Smooth muscle cell of bladder (primary cell): ENCODE measurements at places on chromosomes 6 and 20. TPM values are rescaled to one million over a fixed set of nuclear protein-coding genes. Genes with fewer than 3 reads are reported as not detected.

SAMD3 gene
- total RNA-seq: 4.1 and 11.8 TPM in 2 replicates

SLC35A1 gene
- 16.9 and 17.1 TPM in 2 replicates for total RNA-seq

KPNA5 gene
- 6.1 and 7.2 TPM in 2 replicates for total RNA-seq

VIP gene
- not detected in 2 replicates for total RNA-seq

ESR1 gene
- total RNA-seq: 0.71 and 0.92 TPM in 2 replicates

CLPSL1 gene
- not detected in 2 replicates for total RNA-seq

WFDC10B gene
- 0.14 TPM in 1 of 2 replicates, not detected in the other for total RNA-seq

ALDH8A1 gene
- total RNA-seq: 0.28 and 0.46 TPM in 2 replicates

CRISP2 gene
- not detected in 2 replicates for total RNA-seq

CD109 gene
- total RNA-seq: 18.6 and 19.4 TPM in 2 replicates

TGM2 gene
- 114 and 241 TPM in 2 replicates for total RNA-seq

FAM209B gene
- total RNA-seq: not detected in 2 replicates

B3GAT2 gene
- total RNA-seq: not detected in 2 replicates

HTR1E gene
- total RNA-seq: not detected in 2 replicates

HLA-DRB1 gene
- total RNA-seq: not detected in 2 replicates

GPLD1 gene
- 0.14 and 0.28 TPM in 2 replicates for total RNA-seq

LGSN gene
- total RNA-seq: under 0.01 TPM in 2 replicates

GHRH gene
- total RNA-seq: not detected in 2 replicates

TCF15 gene
- 0.09 TPM in 1 of 2 replicates, not detected in the other for total RNA-seq

NOTCH4 gene
- 0.85 and 1.2 TPM in 2 replicates for total RNA-seq

MYLIP gene
- total RNA-seq: 12.8 and 17.3 TPM in 2 replicates

OR2J3 gene
- total RNA-seq: not detected in 2 replicates

GSTA3 gene
- total RNA-seq: not detected in 2 replicates

ZSCAN23 gene
- total RNA-seq: 4.4 and 6.0 TPM in 2 replicates

NKAPL gene
- total RNA-seq: 1.8 and 2.0 TPM in 2 replicates

SNPH gene
- 10.4 and 11.8 TPM in 2 replicates for total RNA-seq

SLC16A10 gene
- not detected in 2 replicates for total RNA-seq

COX4I2 gene
- not detected in 2 replicates for total RNA-seq

C4B gene
- total RNA-seq: 5.5 and 9.3 TPM in 2 replicates

ERVFRD-1 gene
- total RNA-seq: not detected in 2 replicates

ADGRF1 gene
- total RNA-seq: not detected in 2 replicates

PNLDC1 gene
- total RNA-seq: 0.74 TPM in 1 of 2 replicates, not detected in the other

BHLHE23 gene
- not detected in 2 replicates for total RNA-seq

POM121L2 gene
- not detected in 2 replicates for total RNA-seq

CCN5 gene
- 1.1 and 5.0 TPM in 2 replicates for total RNA-seq

LINC00237 gene
- total RNA-seq: not detected in 2 replicates

PET117 gene
- 8.5 and 11.1 TPM in 2 replicates for total RNA-seq

HLA-G gene
- total RNA-seq: 0.14 and 0.37 TPM in 2 replicates

WFDC2 gene
- total RNA-seq: not detected in 2 replicates

SLC32A1 gene
- total RNA-seq: not detected in 2 replicates

B4GALT5 gene
- total RNA-seq: 22.5 and 35.0 TPM in 2 replicates

FAM83C gene
- total RNA-seq: not detected in 2 replicates

WFDC10A gene
- not detected in 2 replicates for total RNA-seq

TNXB gene
- 91.2 and 144 TPM in 2 replicates for total RNA-seq

TMC2 gene
- 0.18 TPM in 1 of 2 replicates, not detected in the other for total RNA-seq

SLC26A8 gene
- total RNA-seq: 0.09 and 0.14 TPM in 2 replicates

TNFRSF6B gene
- 0.65 and 1.3 TPM in 2 replicates for total RNA-seq

HLA-F gene
- total RNA-seq: 2.6 and 8.0 TPM in 2 replicates

MARCKS gene
- total RNA-seq: 74.1 and 114 TPM in 2 replicates

EZR gene
- 64.1 and 95.3 TPM in 2 replicates for total RNA-seq

TSPO2 gene
- not detected in 2 replicates for total RNA-seq

PROKR2 gene
- not detected in 2 replicates for total RNA-seq

EFCAB8 gene
- total RNA-seq: 0.28 TPM in 2 replicates

C6orf118 gene
- not detected in 2 replicates for total RNA-seq

TFAP2C gene
- total RNA-seq: under 0.01 TPM in 1 of 2 replicates, not detected in the other

ZSCAN26 gene
- 9.1 and 12.3 TPM in 2 replicates for total RNA-seq
